Anterior cingulate cortex (tissue), 58 donors: ENCODE measurements at places on chromosomes 2 and 18.
A peak's percentile ranks its signal among the peaks of the same experiment; 100 is the strongest.

- peak; percentile 20 for DNase-seq
These were observed 44.7 kb upstream of the DNAH7 start for GRCh38 chr2:196113061-196113974.

DNA sequence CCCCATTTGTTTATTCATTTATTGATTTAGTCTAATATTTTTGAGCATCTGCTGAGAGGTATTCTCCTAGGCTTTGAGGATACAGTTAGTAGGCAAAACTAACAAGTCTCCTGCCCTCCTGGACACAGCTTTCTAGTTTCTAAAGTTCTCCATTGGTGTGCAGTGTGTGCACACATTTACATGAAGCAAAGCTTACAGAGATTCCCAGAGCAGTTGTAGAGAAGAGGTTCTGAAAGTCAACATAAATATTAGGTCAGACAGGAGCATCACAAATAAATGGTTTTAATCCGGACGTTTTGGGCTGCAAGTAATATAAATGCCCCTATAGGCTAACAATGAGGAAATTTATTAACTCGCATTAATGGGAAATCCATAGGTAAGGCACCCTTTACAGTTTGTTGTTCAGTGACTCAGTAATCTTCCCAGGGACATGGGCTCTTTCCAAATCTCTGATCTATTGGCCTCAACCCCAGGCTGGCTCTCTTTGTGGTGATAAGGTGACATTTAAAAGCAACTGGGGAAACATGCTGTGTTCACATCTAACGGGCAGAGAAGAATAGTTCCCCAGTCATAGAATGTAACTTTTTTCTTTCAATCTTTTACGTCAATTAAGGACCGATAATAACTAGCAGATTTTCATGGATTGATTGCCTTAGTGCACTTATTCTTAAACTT is 407.2 kb downstream of the PTPRM start:
- DNase-seq: no peak

DNA sequence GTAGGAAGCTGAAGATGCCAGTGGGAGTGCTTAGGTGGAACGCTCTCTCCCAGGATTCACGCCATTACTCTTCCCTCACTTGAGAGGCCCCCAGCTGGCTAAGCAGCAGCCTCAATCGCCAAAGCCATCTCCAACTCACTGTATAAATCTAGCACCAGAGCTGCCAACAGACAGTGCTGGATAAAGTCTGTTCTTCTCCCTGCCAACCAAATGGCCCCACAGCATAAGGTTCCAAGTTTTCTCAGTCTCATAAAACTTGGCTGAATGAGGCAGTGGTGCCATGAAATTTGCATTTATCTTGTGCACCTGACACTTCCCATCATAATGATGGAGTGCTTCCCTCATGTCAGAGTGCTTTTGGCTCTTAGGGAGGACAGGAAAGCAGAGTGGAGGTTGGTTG is 428.2 kb upstream of the ETAA1 start:
- DNase-seq: no peak

- no peak for DNase-seq
These were observed 1.8 kb upstream of the CCDC68 start for GRCh38 chr18:54961016-54961423.

DNA sequence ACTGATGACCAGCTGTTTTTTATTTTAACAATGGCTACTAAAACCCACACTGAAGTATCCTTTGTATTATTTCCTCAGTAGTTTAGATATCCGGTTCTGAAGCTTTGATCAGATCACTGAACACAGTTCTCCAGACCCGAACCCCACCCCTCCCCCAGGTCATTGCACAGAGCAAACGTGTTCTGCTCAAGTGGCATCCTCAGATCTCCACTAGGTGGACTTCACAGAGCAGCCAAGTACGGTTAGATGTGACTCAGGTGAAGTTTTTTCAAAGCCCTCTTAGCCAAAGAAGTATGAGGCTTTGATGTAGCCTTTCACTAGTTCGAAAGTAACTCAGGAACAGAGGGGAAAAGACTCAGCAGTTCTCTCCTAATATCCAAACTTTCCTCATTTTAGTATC is 142.7 kb upstream of the NRP2 start:
- DNase-seq: no peak

DNA sequence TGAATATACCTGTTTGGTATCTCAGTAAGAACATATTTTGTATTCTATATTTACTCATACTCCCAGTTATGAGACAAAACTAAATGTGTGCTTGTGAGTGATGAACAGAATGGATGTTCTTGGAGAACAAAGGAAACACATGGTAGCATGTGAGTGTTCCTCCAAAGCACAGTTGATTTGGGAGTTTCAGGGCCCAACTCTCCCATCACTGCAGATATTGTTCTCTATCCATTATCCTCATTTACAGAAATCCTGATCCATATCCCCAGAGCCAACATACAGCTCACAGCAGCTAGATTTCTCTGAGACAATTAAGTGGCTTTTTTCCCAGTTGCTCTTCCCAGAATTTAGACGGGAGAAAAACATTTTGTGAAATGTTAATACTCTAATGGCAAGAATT is 75.6 kb upstream of the MAPRE2 start:
- no peak for DNase-seq

DNA sequence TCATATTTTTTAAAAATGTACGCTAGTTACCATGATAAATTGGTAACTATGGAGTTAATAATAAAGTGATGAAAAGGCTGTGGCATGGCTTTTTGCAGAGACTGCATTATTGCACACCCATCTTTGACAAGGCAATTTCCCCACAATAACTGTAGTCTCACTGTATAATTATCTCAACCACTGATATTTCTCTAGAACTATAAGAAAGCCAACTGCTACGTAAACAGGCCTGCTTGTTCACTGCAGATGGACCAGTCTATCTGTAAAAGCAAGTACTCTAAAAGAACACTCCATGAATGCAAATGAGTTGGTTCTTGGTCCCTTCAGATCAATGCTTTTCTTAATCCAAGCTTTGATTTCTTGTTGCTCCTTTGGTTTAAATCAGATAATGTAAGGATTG is 218.7 kb downstream of the RBM43 start:
- no peak for DNase-seq

DNA sequence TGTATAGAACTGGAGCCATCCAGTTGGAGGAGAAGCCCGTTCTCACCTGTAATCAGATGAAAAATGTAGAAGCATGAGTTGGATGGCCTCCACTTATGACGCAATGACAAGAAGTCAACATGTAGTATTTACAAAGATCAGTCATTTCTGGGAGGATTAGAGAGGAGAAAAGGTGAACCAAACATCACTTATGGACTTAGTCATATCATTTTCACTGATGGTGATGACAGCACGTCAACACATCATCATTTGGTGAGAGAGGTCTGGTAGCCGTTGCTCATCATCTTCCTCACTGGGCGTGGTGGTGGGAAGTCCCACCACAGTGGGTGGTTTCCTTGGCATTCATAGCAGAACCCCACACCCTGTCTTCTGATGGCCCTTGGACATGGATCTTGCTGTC is 264.2 kb upstream of the EPAS1 start:
- no peak for DNase-seq

DNA sequence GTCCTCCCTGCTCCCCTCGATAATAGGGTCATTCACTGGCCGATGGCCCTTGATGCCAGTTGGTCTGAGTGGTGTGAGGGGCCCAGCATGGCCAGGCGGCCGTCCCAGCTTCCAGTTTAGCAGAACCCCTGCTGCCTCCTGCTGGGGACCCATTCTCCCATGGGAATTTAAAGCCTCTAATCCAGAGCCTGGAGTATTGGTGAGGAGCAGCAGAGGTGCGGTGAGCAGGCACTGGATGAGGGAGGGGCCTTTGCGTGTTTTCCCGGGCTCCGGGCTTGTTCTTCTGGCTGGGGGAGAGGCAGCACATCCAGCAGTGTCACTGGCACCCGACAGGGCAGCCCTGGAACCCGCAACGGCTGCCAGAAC is 17.4 kb downstream of the KCNIP3 start:
- DNase-seq: no peak

DNA sequence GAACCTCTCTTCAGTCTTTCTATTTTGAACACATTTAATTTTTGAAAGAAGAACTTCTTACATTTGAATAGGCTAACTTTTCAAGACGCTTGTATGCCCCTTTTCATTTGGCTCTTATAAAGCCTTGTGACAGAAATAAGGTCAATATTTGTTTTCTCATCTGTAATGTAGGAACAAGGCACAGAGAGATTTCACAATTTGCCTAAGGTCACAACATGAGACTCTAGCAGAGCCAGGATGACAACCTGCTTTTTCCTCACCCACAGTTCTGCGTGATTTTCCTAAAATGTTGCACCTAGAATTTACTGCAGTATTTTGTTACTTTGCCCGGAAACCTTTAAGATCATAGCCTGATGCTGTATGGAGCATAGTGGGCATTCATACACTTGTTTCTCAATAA is 67.4 kb downstream of the TXNL1 start:
- DNase-seq: no peak

DNA sequence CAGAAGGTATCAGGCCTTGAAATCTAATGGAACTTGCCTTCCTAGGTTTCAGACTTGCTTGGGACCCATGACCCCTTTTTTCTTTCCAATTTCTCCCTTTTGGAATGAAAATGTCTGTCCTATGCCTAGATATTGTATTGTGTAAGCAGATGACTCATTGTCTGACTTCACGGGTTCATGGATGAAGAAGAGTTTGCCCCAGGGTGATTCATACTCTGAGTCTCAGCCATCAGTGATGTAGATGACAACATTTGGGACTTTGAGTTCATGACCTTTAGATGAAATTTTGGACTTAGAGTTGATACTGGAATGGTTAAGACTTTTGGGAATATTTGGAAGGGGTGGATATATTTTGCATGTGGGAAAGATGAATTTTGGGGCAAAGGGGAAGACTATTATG is 11.2 kb upstream of the SCYGR5 start:
- DNase-seq: no peak

DNA sequence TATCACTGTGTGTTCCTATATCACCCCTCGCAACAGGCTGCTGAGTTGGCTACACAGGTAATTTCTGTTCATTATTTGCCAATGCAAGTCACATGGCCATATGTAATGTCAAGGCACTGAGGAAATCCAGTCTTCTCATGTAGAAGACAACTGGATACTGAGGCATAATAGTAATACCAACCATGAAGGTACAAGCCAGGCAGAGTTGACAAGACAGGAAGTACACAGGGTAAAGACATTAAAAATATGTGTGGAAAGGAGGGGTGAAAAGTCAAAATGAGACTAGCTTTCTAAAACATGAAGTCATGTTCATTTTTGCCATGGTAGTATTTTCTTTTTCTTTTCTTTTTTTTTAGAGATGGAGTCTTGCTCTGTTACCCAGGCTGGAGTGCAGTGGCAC is 17.5 kb upstream of the RNF138 start:
- no peak for DNase-seq

DNA sequence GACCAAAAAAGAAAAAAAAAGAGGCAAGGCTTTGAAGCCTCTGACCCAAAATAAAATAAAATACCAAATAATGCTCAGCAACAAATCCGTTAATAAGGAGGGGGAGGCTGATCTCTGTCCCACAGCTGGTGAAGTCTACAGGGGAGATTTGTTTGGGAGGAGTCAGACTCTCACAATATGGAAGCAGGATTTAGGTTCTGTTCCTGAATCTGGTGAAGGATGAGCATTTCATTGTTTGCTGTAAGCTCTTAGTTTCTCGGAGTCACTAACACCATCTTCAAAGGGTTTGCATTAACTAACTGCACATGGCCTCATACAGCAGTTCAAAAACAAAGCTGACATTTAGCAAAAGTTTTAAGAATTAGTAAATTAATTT is 339.4 kb upstream of the TNP1 start:
- DNase-seq: no peak

GRCh38 chr2:58767828-58768714 is 526.9 kb upstream of the FANCL start:
- DNase-seq: no peak

DNA sequence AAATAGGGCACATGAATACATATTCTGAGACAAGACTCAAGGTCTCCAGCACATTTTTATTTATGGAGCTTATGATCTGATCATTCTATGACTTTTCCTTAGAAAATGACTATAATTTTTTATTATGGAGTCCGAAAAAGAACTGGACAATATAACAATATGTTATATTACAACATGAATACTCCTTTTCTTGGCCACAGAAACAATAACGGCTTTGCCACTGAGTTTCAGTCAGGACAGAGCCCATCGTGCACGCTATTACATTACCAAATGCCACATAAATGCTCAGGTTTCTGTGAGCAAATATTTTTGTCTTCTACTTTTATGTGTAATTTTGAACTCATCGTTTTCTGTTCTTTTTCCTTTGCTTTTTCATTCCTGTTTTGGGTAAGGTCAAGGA is 509.2 kb upstream of the ZEB2 start:
- DNase-seq: no peak

DNA sequence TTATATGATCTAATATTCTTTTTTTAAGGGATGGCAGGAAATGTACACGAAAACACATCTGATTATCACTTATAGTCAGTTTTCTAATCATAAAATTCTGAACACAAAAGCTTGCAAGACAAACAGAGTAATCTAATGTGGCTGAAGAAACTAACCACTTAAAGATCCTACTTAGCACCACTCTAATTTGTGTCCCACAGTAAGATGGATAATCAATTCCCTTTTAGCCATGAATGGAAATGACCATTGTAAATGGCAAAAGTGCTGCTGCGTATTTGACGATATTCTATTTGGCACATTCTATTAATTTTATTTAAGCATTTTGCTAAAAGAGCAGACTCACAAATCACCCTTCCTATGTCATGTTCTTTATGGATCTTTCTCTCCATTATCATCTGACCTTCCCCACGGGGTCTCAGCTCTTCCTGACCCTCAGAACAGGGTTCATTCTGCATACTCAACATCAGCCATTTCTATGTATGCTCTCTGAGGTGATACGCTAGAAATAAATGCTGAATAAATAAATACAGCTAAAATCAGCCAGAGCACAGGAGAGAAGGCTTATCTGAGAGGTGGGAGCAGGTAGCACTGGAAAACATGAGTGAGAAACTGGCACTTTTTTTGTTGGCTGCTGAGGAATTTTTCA is 295.8 kb downstream of the AFF3 start:
- DNase-seq: no peak

GRCh38 chr2:180196419-180196977 is 189.4 kb upstream of the CWC22 start:
- no peak for DNase-seq

- no peak for DNase-seq
These were observed 2.8 kb downstream of the PHLPP1 start for GRCh38 chr18:62717925-62718800.

- DNase-seq: no peak
These were observed 423.7 kb upstream of the ZNF804A start for GRCh38 chr2:184174493-184175104.
